ENCODE measurements at places on chromosomes 7 and 10.

- no peak for DNase-seq
These were observed 71.0 kb upstream of the ADAM12 start for GRCh38 chr10:126459032-126459831.

DNA sequence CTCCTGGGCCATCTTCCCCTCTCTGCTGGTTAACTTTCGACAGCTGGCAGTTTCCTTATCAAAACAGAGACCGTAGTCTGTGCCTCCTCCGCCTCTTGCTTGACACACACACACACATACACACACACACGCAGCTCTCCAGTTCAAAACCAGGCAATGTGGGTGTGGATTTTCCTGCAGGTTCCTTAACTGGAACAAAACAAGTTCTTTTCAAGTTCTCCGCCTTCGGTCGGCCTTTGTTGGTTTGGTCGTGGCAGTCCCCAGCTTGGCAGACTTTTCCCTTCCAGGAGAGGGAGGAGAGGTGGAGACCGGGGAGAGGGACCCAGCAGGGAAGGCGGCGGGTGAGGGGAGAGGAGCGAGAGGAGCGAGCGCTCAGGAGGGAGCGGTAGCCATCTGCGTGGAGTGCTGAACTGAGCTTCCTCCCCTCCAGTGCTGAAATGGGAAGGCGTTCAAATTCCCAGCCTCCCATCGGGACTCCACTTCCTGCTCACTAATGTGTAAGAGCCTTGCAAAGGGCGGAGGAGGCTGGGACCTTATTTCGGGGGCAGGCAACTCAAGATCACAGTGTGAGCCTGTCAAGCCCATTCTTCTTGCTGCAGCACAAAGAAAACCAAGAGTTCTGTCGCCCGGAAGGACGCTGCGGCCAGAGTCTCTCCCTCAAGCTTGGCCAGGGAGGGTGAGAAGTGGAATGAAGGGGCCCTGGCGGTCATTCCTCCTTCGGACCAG is 120.6 kb downstream of the PRPF18 start:
- peak; percentile 66 for DNase-seq

GRCh38 chr7:135659159-135659846 is 3.0 kb upstream of the STMP1 start:
- DNase-seq, result peak; percentile 58

DNA sequence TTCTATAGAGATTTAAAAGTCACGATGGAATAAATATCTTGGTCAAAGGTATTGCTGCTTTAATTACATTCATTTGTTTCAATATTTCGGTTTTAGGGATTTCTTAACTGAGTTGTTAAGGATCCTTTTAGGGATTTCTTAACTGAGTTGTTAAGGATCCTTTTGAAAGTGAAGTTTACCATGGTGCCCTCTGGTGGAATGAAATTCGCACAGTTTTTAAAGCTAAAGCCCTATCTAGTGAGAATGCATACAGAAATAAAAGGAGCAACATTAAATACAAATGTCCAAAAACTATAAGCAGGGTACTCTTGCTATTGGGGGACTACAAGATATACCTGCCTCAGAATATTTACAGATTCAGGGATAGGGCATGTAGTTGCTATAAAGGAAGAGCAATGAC is 193.7 kb downstream of the RNLS start:
- DNase-seq, result peak; percentile 57

DNA sequence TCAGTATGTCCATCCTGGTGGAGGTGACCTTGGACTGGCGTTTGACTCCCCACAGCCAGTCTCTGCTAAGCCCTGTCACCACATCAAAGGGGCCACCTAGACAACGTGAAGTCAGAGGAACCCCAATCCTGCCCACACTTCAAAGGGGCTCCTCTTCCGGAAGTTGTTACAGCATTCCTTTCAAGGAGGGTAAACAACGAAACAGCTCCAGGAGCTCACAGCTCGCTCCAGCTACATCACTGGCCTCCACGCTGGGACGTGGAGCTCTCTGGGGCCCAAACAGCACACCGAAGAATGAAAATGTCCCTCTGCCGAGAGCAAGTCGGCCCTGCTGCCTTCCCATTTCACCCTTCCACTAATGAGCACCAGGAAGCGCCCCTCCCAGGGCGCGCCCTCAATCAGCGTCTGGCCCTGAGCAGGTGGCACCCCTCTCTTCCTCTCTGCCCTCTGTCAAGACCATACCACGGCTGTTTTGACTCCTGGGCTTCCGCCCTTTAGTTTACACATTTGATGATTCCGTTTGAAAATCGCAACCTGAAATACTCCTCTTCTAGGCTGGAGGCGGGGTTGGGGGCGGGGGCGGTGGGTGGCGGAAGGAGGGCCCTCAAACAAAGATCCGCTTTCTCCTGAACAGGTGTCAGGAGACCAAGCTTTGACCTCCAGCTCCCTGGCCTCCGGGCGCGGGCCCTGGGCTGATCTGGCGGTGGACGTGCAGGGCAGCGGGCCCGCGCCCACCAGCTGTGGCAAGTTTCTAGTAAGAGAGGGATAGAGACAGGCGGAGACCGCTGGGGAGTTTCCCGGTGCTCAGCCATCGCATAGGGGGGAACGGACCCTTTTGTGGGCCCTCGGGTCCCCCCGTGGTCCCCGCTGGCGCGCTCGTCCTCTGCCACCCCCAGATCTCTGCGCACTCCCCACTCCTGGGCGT is 53.1 kb upstream of the KDM7A start:
- no peak for DNase-seq

DNA sequence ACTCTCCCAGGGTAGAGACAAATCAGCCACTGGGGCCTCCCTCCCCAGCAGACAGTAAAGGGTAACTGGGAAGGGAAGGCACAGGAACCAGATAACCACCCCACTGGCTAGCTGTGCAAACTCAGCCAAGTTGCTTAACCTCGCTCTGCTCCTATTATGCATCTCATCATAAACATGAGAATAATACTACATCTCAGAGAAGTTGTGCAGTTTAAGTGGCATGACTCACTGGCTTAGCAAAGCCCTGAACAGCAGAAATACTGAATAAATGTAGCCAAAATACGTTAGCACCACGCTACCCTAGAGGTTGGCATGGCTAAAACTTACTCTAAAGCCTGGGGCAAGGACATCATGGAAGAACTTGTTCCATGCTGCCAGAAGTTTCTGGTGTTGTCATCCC is 128.1 kb upstream of the ANK3 start:
- no peak for DNase-seq

DNA sequence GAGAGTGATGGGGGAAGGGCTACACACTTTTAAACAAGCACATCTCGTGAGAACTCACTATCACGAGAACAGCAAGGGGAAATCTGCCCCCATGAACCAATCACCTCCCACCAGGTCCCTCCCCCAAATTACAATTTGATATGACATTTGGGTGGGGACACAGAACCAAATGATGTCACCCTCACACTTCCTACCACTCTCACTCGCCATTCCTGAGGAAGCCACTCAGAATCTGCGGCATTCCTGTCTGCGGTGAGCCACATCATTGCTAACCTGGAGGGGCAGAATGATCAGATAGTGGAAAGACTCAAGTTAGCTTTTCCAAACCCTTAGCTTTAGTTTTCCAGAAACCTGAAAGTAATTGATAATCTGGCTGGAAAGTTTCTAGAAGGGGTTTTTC is 66.9 kb downstream of the MYO3A start:
- DNase-seq, result no peak

DNA sequence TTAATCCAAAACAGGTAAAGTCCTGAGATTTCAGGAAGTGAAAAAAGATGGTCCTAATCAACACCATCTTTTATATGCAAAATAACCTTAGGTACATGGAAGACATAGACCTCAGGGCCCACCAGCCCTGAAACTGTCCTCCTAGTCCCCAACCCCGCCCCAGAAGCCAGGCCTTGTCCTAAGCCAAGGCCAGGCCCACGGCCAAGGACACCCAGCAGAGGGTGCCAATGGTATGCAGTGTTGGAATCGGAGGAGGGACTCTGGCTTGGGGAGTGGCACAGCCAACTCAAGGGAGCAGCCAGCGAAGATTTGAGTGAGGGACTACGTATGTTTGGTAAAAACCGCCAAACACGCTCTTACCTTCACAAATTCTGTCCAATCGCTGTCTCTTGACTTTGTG is 96.7 kb downstream of the ZRANB1 start:
- peak; percentile 6 for DNase-seq

All from inflammatory macrophage (primary cell).